ENCODE measurements at places on chromosomes 13 and 19.

- no peak for DNase-seq
Observed at GRCh38 chr19:5204212-5204611, 136.4 kb downstream of the PTPRS start.

- no peak for DNase-seq
Observed at GRCh38 chr19:18010149-18010548, 2.2 kb downstream of the ARRDC2 start.

DNA sequence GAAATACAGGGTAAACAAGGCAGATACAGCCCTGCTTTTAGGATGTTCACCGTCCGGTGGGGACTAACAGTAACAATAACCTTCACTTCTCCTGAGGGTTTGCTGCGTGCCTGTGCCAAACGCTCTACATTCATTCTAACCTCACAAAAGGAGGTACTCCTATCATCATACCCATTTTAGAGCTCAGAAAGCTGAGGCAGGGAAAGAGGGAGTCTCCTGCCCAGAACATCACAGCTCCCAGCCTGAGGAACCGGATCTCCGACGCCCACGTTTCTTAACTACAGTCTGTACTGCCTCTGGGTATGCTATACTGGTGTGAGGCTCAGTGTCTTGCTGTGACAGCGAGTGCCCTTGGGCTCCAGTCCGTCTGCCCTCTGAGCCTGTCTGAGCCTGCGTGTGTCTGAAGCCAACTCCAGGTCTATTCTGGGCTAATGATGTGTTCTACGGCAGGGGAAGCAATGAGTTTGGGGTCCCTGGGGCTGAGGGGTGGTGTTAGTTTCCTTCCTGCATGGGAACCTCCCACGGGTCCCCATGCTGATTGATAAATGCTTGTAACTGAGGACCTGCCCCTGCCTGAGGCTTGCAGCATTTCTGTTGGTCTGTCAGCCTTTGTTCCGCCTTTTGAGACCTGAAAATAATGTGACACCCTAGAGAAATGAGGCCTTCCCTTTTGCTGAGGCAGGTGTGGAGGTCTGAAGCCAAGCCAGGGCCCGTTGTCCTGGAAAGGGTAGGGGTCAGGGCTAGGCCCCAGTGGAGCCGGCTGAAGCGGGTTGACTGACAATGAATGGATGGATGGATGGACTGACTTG lies 4.9 kb downstream of the LIPE start:
- DNase-seq, result no peak

GRCh38 chr13:28568286-28568685 lies 73.4 kb upstream of the FLT1 start:
- no peak for DNase-seq

DNA sequence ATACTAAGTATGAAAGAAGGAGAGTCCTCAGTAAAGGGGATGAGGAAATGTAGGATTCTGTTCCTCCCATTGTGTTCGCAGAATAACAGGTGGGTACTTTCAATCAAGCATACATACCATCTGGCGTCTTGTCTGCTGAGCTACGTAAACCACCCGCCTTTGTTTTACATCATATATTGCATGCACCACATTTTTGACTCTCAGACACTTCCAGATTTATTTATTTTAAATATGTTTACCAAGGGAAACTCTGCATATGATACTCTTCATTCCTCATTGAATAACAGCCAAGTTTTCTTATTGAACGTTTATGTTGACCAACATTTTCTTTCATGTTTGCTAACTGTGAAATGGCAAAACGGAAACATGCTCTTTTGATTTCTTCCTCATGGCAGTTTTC lies 174.1 kb downstream of the FGF14 start:
- no peak for DNase-seq

- peak; percentile 8 for DNase-seq
Observed at GRCh38 chr13:48873587-48873986, 102.1 kb upstream of the FNDC3A start.

GRCh38 chr13:102275969-102276368 lies 125.9 kb downstream of the FGF14 start:
- no peak for DNase-seq

Data from H4 (cell line).